Left lobe of liver (tissue), 2 donors: ENCODE measurements at places on chromosomes 4 and X. TPM values are rescaled to one million over a fixed set of nuclear protein-coding genes. Genes with fewer than 3 reads are reported as not detected.

DNA sequence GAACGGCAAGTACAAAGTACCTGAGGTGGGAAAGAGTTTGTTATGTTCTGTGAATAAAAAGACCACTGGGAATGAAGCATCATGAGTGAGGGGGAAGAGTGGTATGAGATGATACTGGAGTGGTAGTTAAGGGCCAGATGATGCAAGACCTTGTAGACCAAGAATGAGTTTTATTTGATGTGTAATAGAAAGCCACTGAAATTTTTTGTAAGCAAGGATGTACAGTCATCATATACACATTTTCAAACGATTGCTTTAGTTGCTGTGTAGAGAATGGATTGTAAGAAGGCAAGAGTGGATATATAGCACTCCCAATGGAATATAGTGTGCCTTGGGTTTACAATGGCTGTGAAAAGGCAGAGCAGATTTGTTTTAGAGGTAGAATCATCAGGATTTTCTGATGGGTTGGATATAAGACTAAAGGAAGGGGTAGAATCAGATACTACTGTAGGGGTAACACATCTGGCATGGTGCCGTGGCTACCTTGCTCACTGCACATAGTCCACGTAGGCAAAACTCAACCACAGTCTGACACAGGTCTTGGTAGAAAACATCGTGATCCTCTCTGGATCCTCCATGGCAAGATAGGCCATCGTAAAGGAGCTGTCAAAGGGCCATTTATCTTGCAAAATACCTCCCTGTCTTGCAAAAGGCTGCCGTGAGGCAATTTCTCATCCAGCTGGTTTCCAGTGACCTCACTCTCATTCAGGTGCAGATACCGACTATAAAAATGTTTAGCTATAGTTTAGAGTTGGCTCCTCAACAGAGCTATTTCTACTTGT lies 14.9 kb downstream of the TIFA start:
- no peak for DNase-seq

PPP1R3F gene
- total RNA-seq, result 4.2 TPM

DNA sequence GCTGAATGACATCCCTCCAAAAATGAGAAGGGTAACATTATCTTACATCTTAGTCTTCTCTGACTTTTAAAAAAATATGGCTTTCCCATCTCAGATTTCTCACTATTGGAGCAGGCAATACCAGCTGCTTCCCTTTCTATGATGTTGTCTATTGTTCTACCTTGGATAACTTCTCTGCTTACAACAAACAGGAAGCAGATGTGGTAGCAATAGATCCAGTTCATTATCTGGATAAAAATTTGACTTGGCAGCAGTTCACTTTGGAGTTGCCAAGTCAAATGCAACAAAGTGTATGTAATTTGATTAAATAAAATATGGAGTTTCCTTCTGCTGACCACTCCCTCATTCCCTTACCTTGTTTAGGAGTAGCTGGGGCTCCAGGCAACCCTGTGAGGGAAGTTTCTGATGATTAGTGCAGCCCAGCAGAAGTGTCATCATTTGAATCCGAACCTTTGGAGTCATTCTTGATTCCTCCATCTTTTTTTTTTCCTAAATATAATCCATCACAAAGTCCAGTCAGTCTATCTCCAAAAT lies 72.0 kb upstream of the GPRIN3 start:
- DNase-seq, result no peak

HMX1 gene
- total RNA-seq, result not detected

- DNase-seq, result peak; percentile 44
These were observed 7.1 kb upstream of the RGS12 start for GRCh38 chr4:3285558-3286334.

MCF2 gene
- total RNA-seq, result 0.20 TPM

DNA sequence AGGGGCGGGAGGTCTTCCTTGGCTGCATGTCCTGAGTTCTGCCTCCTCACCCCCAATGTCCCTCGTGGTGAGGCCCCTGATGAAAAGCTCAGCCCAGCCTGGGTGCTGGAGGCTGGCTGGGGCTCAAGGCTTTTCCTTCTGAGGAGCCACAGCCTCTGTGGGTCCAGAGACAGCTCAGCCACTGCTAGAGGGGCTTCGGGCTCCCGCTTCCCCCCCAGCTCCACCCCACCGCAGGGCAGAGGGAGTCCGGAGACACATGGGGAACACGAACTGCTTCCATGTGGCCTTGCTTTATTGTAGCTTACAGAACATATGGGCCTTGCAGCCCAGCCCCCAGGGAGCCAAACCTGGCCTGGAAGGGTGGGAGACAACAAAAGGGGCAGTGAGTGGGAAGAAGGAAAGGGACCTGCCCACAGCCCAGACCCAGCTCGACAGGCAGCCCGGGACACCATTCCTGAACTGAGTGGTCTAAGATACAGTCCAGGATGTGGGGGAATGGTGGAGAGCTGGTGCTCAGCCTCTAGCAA lies 89.9 kb upstream of the NKX1-1 start:
- no peak for DNase-seq

PCYT1B gene
- total RNA-seq, result 0.05 TPM

DNA sequence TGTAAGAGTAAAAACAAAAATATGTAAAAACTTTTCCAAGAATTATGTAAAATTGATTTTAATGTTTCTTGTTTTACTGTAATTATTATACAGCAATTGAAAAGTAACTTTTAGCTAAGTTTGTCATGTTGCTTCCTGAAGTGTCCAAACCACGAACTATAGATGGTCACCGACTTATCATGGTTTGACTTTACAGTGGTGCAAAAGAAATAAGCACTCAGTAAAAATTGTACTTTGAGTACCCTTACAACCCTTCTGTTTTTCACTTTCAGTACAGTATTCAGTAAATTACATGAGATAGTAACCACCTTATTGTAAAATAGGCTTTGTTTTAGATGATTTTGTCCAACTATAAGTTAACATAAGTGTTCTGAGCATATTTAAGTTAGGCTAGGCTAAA lies 93.8 kb downstream of the SLC10A6 start:
- DNase-seq, result no peak

GJB1 gene
- 255 TPM for total RNA-seq
